NCI-H510A treated with DMSO at 0.1 percent for 48 hours (cell line): ENCODE measurements at places on chromosomes 3 and 15.

DNA sequence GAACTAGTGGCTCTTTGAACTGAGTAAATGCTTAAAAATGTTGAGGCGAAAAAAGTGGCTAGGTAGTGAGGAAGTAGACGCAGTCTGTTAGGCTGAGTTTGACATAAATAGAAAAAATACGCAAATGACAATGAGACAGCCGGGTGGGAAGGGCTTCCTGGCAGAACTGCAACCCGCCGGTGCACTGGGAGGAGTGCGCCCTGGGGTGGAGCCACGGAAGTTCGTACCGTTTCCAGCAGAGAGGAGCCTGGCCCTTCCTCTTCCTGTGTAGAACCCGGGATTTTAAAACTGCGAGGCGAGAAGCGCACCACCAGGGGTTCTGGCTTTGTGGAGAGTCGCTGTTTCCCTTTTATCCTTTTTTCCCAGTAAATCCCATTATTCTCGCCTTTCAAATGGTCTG, 602.6 kb downstream of the PYDC2 start:
- no peak for DNase-seq

- DNase-seq = no peak
Measured at GRCh38 chr3:152839511-152839910, 4.6 kb downstream of the P2RY1 start.

- DNase-seq = no peak
Measured at GRCh38 chr3:12679468-12679867, 15.6 kb upstream of the RAF1 start.

DNA sequence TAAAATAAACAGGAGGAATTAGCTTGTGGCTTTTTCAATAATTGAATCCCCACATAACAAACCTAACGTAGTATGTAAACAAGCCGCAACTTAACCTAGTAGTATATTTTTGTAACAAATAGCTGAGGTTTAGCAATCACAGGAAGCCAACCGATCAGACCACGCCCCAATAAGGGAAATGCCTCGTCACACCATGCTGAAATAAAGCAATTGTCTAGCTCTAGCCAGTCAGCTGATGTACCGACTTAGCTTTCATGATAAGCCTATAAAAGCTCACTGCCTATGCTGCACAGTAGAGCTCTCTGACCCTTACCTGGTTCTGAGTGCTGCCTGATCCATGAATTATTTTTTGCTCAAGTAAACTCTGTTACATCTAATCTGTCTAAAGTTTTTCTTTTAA, 208.9 kb downstream of the ROBO1 start:
- no peak for DNase-seq

GRCh38 chr3:57091521-57092273, 31.2 kb downstream of the SPATA12 start:
- no peak for DNase-seq

GRCh38 chr3:29694331-29694730, 413.5 kb downstream of the RBMS3 start:
- no peak for DNase-seq

GRCh38 chr3:121852256-121852655, 17.2 kb downstream of the EAF2 start:
- no peak for DNase-seq

DNA sequence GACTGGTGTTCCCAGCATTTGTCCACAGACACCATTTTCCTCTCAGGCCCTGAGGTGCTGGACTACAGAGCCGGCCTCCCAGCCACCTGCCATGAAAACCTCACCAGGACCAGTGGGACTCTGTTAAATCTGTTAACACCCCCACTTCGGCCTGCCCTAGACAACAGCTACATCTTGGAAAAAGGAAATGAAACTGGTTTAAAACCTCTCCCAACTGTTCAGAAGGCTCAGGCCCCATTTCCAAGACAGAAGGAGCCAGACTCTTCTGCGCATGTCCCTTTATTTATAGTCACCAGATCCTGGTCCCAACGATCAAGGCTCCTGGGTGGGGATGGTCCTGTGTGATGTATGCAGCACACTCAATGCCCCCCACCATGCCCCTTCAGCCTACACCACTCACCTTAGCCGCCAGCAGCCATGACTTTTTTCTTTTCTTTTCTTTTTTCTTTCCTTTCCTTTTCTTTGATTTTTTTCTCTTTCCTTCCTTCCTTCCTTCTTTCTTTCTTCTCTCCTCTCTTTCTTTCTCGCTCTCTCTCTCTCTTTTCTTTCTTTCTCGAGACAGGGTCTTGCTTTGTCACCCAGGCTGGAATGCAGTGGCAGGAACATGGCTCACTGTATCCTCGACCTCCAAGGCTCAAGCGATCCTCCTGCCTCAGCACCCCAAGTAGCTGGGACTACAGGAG, 25.5 kb upstream of the FLNB start:
- no peak for DNase-seq

GRCh38 chr3:31533169-31534064, 692 bp downstream of the STT3B start:
- DNase-seq = no peak

- no peak for DNase-seq
Measured at GRCh38 chr3:37501571-37502313, 327.4 kb upstream of the LRRFIP2 start.

DNA sequence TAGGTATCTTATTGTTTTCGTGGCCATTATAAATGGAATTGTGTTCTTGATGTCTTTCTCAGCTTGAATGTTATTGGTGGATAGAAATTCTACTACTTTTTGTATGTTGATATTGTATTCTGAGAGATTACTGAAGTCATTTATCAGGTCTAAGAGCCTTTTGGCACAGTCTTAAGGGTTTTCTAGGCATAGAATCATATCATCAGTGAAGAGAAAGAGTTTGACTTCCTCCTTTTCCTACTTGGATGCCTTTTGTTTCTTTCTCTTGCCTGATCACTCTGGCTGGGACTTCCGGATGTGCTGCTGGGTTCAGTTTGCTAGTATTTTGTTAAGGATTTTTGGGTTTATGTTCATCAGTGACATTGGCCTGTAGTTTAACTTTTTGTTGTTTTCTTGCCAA, 527.1 kb downstream of the GRM7 start:
- no peak for DNase-seq

GRCh38 chr3:188518416-188518815, 364.5 kb downstream of the LPP start:
- DNase-seq = no peak

GRCh38 chr15:75694241-75695182, 18.1 kb downstream of the CSPG4 start:
- peak; percentile 36 for DNase-seq

GRCh38 chr3:168047190-168047795, 48.4 kb downstream of the GOLIM4 start:
- peak; percentile 88 for DNase-seq

DNA sequence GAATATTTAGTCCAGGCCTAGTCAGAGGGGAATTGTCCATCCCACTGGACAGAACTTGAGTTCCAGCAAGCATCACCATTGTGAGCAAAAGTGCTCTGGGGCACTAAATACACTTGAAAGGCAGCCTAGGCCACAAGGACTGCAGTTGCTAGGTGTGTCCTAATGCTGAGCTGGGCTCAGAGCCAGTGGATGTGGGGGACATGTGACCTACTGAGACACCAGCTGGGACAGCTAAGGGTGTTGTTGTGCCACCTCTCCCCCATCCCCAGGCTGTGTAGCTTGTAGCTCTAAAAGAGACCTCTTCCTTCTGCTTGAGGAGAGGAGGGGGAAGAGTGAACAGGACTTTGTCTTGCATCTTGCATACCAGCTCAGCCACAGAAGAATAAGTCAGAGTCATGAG, 120.9 kb downstream of the DTWD1 start:
- DNase-seq = peak; percentile 10

GRCh38 chr15:90822204-90822955, 46.0 kb upstream of the FURIN start:
- no peak for DNase-seq

DNA sequence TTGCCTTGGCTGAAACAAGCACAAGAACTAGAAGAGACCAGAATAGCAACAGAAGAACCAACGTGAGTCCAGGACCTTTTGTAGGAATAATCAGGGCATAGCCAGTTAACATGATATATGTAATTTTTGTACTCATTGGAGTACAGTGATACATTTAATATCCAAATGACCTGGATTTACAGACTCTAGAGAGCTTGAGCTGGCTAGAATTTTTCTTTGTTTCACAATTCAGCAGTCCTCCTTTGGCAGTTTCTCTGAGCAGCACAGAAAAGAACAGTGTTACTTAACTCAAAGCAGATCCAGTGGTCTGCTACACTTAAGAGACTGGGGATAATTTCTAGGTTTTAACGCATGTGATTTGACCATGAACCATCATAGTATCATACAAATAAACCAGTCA, 245.7 kb downstream of the ADAMTSL3 start:
- no peak for DNase-seq

- no peak for DNase-seq
Measured at GRCh38 chr3:98670020-98670419, 76.6 kb upstream of the CPOX start.
